ENCODE measurements at places on chromosomes 2 and 18.

- no peak for DNase-seq
Observed at GRCh38 chr2:42932271-42933151, 140.1 kb upstream of the HAAO start.

DNA sequence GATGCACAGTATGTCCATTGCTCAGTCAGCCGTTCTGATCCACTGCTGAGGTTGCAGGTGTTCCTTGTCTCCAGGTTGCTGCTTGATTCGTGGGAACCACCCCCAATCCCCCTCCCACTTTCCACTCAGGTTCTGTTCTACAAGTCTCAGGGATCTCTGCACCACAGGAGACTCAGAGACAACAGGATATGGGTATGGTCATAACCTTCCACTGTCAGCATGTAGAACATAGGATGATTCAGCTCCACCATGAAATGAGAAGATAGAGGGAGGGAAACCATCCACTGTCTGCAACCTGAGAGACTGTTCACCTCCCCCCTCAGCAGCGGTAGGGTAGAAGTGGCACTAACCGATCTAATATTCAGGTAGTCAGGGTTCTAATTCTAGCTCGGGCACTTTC lies 19.0 kb upstream of the KLF7 start:
- no peak for DNase-seq

- no peak for DNase-seq
Observed at GRCh38 chr2:96156011-96156820, 11.0 kb upstream of the DUSP2 start.

- DNase-seq: no peak
Observed at GRCh38 chr18:43283299-43283698, 6.0 kb upstream of the SYT4 start.

- no peak for DNase-seq
Observed at GRCh38 chr2:53095227-53095626, 672.4 kb upstream of the CHAC2 start.

DNA sequence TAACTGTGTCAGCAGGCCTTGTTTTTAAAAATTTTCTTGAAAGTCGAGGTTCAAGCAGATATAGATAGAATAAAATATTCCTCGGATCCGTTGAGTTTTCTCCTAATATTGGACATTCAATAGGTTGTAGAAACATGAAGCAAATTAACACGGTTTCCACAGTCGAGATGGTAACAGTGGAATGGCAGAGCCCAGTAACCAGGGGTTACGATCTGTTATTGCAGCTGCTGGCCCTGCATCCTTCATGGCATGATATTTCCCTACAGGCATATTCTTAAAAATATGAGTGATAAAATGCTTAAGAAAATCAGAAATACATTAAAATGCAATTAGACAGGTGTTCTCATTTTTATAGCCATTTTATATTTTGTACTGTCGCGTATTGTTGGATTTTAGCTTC lies 117.6 kb downstream of the SNTG2 start:
- no peak for DNase-seq

All from DMS153 (cell line).